ENCODE measurements at places on chromosomes 6 and 20.
A peak's percentile ranks its signal among the peaks of the same experiment; 100 is the strongest.

DNA sequence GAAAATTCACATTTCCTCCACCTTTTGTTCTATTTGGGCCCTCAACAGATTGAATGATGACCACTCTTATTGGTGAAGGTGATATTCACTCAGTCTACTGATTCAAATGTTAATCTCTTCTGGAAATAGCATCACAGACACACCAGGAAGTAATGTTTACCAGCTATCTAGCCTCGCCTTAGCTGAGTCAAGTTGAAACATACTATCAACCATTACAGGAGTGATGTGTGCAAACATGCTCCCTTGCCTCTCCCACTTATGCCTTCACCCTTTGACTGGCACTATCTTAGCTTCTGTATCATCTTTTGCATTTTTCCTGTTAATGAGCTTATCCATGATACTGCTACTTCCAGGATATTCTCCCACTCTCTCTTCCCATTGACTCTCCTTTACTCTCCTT lies 191.9 kb downstream of the CENPW start:
- no peak for DNase-seq

DNA sequence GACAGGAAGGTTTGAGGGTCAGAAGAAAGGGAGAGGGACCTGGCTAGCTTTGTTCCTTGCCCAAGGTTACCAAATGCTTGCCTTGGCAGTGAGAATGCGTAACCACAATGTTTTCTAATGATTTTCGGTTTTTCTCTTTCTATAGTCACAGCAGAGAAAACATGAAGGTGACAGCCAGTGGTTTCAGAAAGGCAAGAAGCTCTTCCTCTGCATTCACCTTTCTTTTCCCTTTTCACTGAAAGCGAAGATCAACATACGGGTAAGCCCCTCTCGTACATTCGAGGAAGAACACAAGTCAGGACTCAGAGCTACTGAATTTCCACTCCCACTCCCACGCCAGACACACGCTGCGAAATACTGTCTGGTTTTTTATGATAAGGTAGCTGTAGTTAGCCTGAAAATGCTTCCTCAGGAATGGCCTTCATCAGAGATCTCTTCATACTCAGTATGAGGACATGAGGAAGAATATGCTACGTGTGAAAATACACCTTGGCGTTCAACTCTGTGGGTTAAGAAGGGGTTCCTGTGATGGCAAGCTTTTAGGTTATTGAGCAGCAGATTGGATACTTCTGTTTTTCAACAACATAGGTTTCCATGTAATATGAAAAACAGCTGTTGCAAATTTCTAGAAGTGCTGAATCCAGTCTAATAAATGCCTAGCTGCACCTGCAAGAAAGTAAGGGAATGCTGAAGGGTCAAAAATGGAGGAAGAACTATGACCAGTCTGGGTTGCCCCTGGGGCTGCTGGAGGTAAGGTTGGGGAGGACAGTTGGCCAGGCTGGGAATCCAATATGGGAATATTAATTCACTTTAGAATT lies 7.4 kb upstream of the CD83 start:
- no peak for DNase-seq

DNA sequence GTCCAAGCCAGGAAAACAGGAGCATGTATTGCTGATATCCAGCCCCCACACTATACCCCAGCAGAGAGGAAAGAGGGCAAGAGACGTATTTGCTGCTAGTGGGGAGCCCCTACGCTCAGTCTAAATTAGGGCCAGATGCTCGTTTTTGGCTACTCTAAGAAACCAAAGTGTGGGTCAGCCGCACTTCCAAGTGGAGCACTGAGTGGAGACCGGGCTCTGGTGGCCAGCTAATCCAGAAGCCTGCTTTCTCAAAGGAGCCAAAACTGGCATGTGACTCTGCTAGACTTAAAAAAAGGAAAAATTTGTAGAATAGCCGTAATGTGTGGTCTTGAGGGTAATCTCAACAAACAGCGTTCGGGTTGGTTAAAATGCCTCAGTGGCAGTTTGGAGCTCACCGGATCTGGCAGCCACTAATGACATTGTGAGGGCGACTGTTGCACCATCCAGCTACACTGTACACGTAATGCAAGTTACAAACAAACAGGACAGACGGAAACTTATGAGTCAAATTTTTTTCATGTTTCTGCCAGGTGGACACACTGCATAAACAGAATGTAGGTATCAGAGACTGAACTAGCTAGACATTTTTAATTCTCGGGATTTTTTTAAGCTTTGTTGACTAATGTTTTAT lies 230.9 kb downstream of the FOXC1 start:
- no peak for DNase-seq

- no peak for DNase-seq
Observed at GRCh38 chr20:11654766-11655165, 262.9 kb upstream of the BTBD3 start.

DNA sequence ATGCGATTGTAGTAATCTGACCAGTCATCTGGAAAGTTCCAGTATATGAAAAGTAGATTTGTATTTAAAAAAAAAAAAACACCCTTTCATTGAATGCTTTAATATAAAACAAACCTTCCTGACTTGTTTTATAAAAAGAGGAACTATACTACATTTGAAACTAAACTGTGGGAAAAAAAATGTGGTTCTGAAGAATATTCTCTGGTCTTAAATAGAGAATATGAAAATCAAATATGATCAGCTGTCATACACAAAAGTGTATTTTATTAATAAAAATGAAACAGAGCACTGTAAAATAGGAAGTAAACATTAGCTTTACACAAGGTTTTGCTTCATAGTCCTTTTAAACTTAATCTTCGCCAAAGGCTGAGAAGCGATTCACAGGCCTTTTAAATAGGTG lies 25.3 kb upstream of the CD83 start:
- DNase-seq: no peak

DNA sequence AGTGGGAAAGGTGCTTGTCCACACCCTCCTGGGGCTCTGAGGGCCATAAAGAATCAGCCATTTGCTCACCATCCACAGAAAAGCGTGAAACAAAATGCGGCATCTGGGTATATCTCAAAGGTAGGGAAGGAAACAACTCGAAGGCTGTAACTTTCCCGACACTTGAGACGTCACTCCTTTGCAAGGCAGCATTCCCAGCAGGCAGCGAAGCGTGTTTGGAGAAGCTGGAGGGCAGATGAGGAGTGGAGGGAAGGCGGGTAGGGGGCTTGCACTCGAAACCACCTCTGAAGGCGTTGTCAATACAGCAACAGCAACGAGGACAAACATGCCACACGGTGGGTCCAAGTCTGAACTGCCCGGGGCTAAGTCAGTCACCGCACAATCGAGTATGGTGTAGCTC lies 98.4 kb downstream of the FOXC1 start:
- no peak for DNase-seq

DNA sequence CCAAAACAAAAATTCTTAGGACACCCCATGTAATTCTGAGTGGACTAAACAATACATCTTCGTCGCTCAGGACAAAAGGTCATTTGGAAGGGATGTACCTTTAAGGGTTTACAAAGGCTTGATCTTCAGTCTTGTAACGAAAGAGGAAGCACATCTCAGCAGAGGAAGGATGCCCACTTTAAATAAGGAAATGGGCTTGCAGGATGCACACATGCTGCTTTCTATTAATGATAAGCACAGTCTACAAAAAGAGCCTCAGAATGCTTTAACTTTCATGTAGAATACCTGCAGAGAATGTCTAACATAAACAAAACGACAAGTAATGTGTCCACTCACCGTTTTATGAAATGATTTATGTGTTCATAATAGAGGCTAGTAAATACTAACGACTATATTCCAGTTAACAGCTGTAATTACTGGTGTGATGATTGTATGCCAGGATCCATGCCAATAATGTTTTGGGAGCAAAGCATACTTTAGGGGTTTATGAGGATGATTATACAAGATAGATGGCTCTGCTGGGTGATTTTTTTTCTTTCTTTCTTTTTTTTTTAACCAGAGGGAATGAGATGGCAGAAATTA lies 216.9 kb downstream of the GMDS start:
- no peak for DNase-seq

DNA sequence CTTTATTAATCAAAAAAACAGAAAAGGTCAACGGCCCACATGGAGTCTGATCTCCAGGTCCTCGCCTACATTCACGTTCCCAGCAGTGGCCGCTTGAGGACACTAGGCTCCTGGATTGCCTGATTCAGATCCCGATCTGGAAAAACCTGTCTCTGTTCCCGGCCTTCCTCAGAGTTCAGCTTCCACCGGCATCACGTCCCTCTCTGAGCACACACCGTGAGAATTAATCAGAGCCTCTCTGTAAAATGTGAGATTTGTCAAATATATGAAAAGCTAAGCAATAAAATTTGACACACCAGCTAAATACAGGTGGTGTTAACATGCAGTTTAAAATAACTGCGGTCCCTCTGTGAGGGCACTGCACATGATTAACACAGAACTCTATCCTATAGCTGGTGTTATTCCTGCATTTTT lies 122.8 kb upstream of the COL21A1 start:
- peak; percentile 94 for DNase-seq

DNA sequence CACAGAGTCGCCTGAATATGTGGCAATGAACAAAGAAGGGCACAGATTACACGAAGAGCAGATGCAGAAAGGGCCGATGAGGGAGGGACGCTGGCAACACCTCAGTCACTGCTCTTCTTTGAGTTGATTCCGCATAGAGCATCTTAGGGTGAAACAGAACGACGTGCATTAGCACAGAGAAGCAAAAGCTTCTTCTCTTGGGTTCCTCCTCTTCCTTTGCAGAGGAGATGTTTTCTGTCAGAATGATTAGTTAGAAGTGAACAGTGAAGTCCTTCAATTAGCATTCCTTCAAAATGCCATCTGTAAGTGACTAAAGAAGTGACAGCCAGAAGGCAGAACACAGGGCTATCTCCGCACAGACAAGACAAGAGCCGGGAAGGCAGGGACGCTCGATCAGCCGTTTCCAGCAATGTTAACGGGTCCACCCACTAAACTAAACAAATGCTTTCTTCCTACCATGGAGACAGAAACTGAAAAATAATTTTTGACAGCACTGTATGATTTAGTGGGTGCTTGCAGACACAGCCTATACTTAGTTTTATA lies 219.8 kb upstream of the AGPAT4 start:
- no peak for DNase-seq

GRCh38 chr6:159390381-159390780 lies 221.2 kb downstream of the FNDC1 start:
- DNase-seq: no peak

DNA sequence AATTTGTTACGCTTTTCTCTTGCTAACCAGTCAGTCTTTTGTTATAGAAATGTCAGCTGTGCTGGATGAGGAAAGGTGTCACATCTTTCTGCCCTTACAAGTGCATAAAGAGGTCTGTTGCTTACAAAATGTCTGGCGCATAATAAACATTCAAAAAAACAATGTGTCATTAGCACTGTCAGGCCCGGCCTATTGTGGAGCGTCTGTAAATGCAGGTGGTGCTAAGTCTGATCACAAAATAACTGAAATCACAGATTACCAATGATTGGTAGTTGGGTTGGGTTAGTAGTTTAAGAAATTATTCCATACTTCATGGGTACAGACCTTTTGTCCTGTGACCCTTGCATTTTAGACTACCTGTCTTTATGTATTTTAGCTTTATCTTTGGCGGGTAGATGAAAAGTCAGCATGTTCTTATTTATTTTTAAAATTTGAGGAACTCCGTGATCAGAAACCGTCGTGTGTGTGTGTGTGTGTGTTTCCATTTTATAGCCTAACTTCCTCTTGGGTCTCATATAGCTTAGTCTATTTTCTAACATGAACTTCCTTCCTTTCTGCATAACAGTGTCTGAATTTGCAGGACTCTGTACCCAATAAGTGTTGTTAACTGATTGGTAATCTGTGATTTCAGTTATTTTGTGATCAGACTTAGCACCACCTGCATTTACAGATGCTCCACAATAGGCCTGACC lies 88.1 kb upstream of the IFNGR1 start:
- no peak for DNase-seq

DNA sequence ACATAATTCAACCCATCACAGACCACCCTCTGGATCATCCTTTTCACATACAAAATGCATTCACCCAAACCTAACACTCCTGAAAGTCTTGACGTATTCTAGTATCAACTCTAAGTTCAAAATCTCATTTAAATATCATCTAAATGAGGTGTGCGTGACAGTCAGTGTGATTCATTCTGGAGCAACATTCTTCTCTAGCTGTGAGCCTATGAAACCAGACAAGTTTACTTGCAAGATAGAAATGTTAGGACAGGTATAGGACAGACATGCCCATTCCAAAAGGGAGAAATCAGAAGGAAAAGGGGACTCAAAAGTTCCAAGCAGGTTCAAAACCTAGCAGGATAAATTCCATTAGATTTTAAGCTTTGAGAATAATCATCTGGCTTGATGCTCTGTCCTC lies 329.7 kb downstream of the CD83 start:
- no peak for DNase-seq

GRCh38 chr20:50169329-50169823 lies 15.9 kb upstream of the PEDS1 start:
- DNase-seq: no peak

DNA sequence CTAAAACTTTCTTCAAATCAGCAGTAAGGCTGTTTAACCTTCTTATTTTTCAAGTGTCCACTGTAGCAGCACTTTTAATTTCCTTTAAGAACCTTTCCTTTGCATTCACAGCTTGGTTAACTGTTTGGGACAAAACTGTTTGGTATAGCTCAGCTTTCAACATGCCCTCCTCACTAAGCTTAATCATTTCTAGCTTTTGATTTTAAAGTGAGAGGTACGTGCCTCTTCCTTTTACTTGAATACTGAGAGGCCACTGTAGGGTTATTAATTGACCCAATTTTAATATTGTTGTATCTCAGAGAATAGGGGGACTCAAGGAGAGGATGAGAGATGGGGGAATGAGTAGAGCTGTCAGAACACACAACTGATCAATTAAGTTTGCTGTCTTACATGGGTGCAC lies 129.5 kb upstream of the MMS22L start:
- DNase-seq: no peak

DNA sequence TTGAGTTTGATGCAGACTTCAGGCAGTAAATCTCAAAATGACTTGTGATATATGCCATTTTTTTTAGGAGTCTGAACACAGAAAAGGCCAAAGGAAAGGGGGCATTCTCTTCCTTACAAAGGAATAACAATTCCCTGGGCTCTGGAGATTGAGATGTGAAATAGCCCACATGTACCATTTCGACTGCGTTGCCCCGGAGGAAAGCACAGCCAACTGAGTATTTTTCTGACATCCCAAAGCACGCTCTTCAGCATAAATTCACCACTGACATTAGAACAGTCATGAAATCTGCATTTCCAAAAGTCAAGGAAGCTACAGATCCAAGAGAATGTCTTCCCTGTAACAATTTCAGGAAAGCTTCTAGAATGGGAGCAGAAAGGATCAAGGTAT lies 7.8 kb downstream of the ELOVL2 start:
- DNase-seq: no peak
